ENCODE measurements at places on chromosomes 1 and 21.

- no peak for DNase-seq
Measured at GRCh38 chr1:145961425-145962156, 2.8 kb downstream of the ANKRD34A start.

GRCh38 chr21:33492571-33492970, 1.1 kb upstream of the DNAJC28 start:
- DNase-seq: no peak

DNA sequence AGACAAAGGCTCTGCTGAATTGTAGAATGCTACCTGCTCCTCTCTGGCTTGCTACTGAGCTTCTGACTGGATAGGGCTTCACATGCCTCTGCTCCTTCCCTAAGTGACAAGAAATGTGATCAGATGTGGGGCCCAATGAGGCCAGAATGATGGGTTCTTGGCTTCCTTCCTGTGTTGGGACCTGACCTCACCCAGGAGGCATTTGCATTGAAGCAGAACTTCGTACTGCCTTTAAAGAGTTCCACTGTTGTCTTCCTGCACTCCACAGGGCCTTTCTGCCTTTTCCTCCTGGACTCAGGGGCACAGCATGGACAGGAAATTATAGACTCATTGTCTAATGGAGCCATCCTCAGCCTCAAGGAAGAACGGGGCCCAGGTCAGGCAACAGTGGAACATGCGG, 14.3 kb downstream of the ZNF670 start:
- no peak for DNase-seq

DNA sequence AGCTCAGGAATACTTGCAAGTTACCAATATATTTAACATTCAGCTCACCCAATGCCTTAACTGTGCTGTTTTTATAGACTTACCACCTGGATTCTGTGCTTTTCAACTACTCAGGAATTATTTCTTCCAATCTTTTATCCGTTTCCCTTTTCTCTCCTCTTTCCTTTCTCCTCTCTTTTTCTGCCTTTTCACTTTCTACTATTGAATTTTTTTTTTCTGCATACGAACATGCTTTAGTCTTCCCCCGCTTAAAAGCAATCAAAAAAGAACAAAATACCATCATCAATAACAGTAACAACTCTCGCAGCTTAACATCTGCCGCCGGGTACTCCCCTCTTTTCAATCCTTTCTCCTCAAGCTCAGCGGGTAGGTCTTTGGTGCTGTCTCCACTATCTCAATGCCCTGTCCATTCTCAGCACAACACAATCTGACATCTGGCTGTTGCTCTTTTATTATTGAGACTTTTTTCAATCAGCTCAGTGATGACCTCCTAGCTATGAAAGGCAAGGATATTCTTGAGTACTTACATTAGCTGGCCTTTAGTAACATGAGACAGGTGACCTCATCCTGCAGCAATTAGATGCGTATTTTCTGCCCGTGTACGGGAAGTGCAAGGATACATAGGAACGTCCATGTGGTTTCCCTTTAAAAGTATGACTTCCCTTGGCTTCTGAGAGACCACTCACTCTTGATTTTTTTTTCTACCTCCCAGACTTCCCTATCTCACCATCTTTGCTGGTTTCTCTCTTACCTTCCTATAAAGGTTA, 40.2 kb upstream of the SIPA1L2 start:
- DNase-seq: no peak

GRCh38 chr1:153750026-153750995, 22.5 kb downstream of the INTS3 start:
- no peak for DNase-seq

GRCh38 chr1:172324086-172324485, 96.4 kb upstream of the C1orf105 start:
- no peak for DNase-seq

DNA sequence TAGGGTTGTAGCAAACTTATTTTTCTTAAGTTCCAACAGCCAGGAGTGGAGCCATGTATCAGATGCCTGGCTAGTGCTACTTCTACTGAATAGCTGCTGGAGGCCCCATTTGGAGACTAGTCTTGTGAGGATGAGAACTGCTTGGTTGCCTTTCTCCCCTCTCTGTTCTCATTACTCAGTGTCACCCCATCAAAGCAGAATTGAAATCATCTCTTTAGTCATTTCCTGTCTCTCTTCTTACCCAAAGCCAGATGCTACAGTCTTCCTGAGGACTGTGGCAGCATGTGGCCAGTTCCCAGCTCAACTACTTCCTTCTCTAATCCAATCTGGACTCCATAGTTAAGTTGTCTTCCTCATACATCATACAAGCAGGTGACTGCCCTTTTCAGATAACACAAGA, 197.5 kb downstream of the BRINP2 start:
- no peak for DNase-seq

DNA sequence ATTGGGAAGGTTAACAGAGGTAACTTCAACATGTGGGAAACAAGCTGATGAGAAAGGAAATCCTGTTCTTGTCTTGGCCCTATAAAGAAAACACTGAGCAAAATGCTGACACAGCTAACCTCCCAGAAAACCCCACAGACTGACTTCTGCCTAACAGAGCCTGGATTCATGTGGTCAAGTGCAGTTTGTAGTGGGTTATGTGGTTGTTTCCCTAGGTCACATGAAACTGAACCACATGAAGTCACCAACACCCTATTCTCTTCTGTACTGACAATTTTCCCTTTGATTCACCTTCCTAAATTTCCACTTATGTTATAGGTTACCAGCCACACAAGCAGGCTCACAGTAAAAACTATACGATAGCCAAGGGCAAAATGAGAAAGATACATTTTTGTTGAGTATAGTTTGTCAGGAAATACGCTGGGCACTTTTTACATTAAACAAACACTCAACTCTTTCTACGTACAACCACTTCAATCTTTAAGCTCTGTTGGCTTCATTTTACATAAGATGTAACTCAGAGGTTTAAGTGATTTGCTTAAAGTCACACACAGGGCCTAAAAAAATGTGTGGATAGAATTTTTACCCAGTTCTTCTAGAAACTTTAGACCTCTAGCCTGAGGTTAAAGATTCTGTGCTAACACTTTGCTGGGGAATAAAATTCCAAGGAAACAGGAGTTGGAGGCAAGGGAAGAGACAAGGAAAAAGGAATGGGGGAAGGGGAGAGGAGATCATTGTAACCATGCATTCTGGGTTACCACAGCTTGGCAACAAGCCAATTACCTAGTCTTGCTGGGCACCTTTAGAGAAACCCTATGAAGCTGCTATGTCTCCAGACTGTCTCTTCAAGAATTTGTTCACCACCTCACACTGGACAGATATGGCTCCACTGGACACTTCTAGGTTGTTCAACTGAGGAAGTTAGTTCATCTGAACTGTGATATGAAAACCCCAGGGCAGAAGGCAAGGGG, 601.6 kb upstream of the USP24 start:
- peak; percentile 54 for DNase-seq

DNA sequence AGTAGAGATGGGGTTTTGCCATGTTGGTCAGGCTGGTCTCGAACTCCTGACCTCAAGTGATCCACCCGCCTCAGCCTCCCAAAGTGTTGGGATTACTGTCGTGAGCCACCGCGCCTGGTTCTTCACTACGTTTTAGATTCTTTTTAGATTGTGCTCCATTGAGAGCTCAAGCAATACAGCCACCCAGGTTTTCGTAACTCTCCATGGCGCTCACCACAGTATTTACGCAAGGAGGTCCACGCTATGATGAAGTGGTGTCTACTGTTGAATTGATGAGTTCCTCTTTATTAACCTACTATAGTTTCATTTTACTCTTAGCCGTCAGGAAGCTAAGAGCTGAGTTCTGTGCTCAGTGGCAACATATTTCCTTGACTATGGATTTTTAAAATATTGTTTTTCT, 1.8 kb upstream of the KIF1B start:
- no peak for DNase-seq

GRCh38 chr1:62304975-62305374, 14.3 kb downstream of the KANK4 start:
- no peak for DNase-seq

DNA sequence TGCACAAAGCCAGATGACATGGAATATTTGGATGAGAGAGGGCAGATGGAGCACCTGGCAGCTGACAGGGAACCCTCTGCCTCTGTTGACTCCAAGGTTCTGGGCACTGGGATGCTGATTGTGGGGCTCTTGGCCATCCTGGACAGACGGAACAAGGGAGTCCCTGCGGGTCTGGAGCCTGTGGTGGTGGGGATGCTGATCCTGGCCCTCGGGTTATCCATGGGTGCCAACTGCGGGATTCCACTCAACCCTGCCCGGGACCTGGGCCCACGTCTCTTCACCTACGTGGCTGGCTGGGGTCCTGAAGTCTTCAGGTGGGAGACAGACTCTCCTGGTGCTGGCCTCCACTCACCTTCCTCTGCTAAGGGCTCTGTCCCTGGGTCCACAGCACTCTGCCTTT, 1.8 kb upstream of the ATP8B2 start:
- no peak for DNase-seq

- no peak for DNase-seq
Measured at GRCh38 chr1:99820546-99820945, 29.6 kb upstream of the AGL start.

GRCh38 chr1:29259802-29260441, 23.6 kb downstream of the PTPRU start:
- DNase-seq: no peak

GRCh38 chr1:246199086-246199645, 307.9 kb downstream of the SMYD3 start:
- DNase-seq: peak; percentile 18

DNA sequence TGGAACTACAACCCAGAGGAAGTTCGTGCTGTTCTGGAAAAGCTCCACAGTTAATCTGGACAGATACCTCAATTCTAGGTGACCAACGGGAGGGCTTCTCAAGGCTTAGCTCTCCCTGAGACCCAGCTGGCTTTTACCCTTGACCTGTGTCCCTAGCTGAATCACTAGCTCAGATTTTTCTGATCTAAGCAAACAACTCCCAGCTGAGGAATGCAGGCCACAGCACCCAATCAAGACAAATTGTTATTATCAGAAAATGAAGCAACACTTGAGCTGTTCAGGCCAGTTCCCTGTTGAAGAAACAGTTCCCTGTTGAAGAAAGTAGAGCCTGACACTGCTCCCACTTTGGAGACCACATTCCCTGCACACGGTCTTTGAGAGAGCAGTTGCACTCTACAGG, 16.0 kb downstream of the DIO1 start:
- no peak for DNase-seq

- no peak for DNase-seq
Measured at GRCh38 chr1:235953801-235954200, 87.1 kb upstream of the LYST start.

DNA sequence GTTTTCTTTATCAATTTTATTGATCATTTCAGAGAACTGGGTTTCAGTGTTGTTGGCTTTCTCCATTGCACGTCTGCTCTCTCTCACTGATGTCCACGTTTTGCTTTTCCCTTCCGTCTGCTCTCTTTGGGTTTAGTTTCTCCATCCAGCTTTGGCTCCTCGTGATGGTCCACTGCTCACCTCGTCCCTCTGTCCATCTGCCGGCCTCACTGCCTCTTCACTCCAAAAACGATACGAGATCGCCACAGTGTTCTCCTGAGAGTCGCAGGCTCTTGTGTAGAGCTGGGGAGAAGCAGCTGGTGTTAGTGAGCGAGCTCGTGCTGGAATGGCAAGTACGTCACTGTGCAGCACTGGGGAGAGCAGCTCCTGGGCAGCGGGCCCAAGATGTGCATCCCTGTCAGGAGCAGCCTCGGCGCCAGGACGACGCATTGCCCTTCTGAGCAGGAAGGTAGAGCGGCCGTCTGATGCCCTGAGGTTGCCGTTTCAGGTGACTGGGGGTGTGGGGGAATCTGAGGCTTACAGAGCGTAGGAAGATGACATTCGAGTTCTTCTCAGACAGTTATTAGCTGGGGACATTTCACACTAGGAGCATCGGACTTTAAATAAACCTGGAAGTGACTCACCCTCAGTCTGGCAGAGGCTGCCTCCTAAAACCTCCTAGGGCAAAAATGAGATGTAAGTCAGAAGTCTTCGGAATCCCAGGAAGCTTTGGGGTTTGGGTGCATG, 31.4 kb upstream of the PCBP3 start:
- no peak for DNase-seq

GRCh38 chr1:206772243-206772937, at the start of gene IL10:
Gene IL10 (minus strand): TSS chr1:206772494. CDS start chr1:206772435, 59 bp downstream.
- DNase-seq: no peak

DNA sequence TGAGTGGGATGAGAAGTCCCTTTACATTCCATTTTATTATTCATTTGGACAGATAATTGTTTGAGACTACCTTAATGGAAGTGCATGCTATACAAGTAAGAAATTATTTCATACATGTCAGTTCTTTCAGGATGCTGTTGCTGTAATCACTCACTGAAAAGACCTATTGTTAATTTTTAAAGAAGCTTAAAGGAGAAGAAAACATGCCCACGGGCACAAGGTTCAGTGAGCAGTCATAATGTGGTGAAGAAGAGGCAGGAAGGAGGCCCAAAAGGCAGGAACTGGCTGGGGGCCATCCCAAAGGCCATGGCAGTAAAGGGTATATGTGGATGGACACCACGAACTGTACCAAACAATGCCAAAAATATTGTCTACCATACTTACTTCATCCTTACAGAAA, 206.0 kb downstream of the LYPLAL1 start:
- no peak for DNase-seq

DNA sequence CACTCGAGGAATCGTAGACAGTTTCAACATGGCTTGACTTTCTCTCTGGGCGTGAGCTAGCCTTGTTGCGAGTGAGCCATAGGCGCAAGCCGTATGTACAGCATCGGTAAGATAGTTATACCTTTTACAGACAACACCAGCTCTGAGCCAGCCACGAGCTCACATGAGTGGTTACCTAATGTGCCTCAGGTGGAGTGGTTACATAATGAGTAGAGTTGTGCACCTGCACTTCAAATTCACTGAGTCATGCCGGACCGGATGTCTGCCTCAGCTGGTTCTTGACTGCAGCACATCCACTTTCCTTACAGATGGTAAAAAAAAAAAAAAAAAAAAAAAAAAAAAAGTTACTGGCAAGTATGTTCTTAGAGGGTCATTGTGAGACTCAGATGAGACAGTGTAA, 360.4 kb upstream of the NR5A2 start:
- no peak for DNase-seq

DNA sequence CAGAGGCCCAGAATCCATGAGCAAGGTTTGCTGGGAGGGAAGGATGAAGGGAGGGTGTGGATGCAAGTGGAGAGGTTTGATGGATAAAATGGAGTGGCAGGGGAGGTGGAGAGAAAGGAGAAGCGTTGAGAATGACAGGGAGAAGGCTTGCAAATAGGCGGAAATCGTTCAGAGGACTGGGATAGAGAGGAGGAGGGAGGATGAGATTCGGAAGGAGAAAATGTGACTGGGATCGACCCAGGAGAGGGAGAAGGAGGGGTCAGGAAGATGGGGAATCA, 376 bp downstream of the AVPR1B start:
- no peak for DNase-seq
